ENCODE measurements at places on chromosomes 2 and 18.

GRCh38 chr18:62328586-62329525 lies 3.7 kb downstream of the TNFRSF11A start:
- no peak for DNase-seq

- no peak for DNase-seq
Observed at GRCh38 chr18:12606592-12607315, 51.2 kb downstream of the SPIRE1 start.

DNA sequence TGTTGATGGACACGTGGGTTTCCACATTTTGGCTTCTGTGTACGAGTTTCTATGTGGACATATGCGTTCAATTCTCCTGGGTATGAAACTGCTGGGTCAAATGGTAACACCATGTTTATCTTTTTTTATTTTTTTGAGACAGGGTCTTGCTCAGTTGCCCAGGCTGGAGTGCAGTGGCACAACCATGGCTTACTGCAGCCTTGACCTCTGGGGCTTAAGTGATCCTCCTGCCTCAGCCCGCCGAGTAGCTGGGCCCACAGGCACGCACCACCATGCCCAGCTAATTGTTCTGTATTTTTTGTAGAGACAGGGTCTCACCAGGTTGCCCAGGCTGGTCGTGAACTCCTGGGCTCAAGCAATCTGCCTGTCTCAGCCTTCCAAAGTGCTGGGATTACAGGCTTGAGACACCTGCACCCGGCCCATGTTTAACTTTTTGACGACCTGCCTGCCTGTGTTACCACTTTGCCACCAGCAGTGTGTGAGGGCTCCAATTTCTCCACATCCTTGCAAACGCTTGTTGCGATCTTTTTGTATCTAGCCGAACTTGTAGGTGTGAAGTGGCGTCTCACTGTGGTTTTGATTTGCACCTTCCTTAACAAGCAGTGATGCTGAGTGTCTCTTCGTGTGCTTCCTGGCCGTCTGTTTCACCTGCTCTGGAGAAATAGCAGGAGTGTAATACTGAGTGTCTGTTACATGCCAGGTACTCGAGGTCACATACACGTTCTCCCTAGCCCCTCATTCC lies 6.9 kb downstream of the HSBP1L1 start:
- no peak for DNase-seq

- DNase-seq: no peak
Observed at GRCh38 chr2:127183771-127184170, 36.3 kb downstream of the CYP27C1 start.

DNA sequence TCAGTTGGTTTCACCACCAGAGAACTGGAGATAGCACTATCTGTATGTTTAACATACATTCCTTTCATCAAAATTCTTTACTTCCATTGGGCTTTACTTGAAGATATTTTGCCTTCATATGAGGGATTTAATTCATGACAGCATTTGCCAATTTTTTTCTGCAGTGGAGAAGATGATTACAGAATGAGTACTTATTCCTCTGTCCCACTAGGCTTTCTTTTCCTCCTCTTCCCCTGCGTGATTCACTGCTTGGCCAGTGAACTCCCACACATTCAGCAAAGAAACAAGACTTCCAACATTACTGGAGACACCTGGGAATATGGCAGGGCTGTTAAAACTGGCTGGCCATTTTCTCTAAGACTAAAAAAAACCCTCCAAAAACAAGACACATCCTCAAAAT lies 425.8 kb upstream of the KCNH7 start:
- no peak for DNase-seq

GRCh38 chr2:137944714-137945113 lies 19.6 kb upstream of the HNMT start:
- DNase-seq: no peak

GRCh38 chr2:122340246-122340645 lies 584.8 kb downstream of the TSN start:
- no peak for DNase-seq

Data from GM04503 (cell line).